CD4-positive, alpha-beta T cell treated with Interleukin-17A for 4 hours (primary cell): ENCODE measurements at places on chromosomes 3 and 15.

DNA sequence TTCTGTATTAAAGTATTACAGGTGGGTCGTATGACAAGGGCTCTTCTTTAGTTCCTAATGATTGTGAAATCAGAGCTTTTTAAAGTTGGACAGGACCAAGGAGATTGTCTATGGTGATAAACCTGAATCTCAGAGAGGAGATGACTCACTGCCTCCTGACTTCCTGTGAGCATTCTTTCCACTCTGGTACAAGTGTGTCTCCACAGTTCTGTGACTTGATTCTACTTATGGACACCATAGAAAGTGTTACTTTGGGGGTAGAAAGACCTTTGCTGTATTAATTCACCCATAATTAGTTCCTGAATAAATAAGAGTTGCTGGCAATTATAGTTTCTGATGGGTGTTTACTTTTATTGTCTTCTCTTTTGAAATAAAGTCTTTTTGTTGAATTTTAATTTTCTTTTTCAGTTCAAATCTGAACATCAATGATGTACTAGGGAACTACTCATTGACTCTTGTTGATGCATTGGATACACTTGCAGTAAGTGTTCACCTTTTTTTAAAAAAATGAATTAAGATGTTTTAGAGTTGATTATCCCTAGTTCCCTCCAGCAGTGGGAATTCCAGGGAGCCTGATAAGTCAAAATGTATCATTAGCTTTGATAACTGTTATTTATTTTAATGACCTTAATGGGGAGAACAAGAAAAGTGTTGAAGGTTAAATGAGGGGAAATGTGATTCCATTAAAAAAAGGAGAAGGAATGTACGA lies 7.4 kb downstream of the EDEM1 start:
- peak; percentile 50 for DNase-seq

DNA sequence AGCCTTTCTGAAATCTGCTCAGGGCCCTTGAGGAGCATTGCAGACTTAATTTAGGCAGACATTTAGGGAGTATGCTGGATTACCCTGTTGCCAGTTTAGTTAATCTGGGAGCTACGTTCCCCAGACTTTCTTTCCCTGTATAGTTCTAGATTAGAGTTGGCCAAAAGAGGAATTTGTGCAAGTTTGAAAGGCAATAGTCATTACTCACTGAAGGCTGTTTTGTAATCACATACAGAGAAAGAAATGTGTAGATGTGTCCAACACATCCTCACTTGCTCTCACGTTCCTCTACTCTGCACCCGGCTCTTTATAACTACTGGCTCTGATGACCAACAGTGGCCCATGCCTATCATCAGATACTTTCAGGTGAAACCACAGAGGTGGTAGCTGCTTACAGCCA lies 24.2 kb downstream of the MASP1 start:
- no peak for DNase-seq

- no peak for DNase-seq
Observed at GRCh38 chr3:59189526-59189925, 139.7 kb upstream of the CFAP20DC start.

- DNase-seq, result no peak
Observed at GRCh38 chr15:65342493-65342892, 35.3 kb downstream of the IGDCC3 start.

DNA sequence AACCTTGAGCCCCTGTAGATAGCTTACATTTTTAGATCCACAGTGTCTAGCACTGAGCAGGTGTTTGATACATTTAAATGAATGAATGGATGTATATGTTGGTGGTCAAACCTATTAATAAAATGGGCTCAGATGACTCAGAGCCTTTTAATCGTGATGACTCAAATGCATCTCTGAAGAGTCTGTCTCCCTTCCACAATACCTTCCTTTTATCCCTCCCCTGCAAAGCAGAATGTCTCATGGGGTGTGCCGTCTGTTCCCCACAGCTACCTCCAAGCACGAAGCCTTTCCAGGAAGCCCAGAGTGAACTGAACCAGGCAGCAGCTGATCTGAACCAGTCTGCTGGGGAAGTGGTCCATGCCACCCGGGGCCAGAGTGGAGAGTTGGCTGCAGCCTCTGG lies 303.5 kb upstream of the TPM1 start:
- no peak for DNase-seq

DNA sequence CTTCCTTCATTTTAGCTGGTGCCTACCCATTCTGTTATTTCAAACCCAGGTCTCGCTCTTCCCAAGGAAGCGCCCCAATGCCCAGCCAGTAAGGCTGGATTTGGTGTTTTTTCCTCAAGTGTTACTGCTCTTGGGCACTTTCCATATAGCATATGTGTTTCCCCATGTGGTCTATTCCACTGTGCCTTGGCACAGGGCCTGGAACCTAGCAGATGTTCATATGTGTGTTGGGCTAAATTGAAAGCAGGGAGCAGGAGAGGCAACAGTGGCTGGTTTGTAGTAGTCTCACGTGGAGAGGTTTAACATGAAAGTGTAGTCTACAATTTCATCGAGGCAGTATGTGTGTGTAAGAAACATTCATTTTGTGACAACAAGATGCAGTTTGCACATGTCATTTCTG lies 48.2 kb upstream of the TEX264 start:
- no peak for DNase-seq

GRCh38 chr15:58065445-58066041 lies at the start of gene ALDH1A2:
Gene ALDH1A2 (minus strand): TSS chr15:58065711. CDS start chr15:58065650, 61 bp downstream.
- DNase-seq, result peak; percentile 2

DNA sequence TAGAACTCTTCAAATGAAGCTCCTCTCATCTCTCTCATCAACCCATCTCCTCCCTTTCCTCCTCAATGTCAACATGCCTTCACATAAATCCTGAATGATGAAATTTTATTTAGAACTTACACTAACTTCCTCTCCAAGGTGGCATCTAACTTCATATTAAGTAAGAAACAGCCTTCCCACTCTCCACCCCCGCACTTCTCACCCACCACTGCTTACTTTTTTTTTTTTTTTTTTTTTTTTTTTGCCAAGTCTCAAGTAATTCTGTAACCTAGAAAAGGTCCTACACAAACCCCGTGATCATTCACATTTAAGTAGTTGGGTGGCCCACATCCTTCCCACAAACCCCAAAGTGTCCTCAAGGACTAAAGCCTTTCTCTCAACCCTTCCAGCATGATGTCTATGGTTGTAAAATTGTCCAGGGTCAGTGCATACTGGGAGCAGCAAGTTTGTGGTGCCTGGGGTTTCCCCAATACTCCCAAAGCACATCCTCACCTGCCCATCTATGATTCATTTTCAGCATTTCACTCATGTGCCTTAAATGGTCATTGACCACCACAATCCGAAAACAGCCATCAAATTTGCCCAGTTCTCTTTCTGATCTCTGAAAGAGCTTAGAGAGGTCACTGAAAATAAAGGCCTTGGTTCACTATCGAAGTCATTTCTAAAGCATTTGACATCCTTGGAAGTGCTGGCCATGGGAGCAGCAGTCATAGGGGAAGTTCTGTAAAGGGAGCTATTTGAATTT lies 47.2 kb downstream of the CD86 start:
- DNase-seq, result no peak

GRCh38 chr3:39138804-39139415 lies 14.5 kb downstream of the CSRNP1 start:
- DNase-seq, result no peak

- no peak for DNase-seq
Observed at GRCh38 chr3:178420033-178420432, 116.2 kb upstream of the KCNMB2 start.

DNA sequence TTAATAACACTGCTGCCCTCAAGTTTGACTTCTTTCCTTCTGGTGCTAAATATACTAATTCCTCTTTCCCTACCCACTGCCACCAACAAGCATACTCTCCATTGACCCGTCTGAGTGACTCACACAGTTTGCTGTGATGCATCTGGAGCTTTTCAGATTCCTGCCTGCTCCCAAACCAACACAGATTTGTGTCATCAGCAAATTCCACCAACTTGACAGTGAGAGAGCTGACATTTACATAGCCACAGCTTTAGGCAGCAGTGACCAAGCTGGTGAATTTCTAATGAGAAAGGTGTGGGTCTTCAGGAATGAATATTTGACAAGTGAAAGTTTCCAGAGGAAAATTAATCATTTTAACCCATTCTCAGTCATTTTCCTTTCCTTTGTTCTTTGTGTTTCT lies 96.5 kb upstream of the PRICKLE2 start:
- DNase-seq, result no peak

DNA sequence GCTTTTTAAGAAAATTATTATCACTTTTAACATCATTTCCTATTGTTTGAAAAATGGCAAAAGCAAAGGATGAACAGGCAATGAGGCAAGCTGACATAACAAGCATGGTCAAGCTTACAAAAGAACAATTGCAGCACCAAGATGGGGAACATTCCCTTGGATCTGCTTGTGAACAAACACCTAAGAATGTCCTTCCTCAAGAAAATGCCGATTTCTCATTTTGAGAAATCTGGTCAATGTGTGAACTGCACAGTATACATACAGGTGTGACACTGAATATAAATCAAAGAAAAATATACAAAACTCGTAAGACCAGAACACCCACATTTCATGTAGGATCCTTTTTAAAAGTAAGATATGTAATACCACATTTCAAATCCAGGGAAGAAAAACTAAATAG lies 58.9 kb downstream of the LRRFIP2 start:
- DNase-seq, result no peak

DNA sequence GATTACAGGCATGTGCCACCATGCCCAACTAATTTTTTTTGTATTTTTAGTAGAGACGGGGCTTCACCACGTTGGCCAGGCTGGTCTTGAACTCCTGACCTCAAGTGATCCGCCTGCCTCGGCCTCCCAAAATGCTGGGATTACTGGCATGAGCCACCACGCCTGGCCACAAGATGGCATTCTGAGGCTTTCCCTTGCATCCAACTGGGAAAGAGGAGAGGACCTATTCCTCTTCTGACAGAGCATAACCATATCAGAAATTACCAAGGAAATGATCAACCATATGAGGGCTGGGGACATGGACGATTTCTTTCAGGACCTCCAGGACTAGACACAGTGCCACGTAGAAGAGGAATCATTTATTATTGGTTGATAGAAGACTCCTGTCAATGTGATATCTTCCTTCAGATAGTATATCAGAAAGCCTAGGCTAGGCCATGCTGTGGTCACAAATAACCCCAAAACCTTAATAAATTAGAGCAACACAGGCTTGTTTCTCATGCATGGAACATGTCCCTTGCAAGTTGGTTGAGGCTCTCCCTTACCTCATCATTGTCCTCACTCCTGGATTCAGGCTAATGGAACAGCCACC lies 372.3 kb upstream of the IL12A start:
- no peak for DNase-seq

DNA sequence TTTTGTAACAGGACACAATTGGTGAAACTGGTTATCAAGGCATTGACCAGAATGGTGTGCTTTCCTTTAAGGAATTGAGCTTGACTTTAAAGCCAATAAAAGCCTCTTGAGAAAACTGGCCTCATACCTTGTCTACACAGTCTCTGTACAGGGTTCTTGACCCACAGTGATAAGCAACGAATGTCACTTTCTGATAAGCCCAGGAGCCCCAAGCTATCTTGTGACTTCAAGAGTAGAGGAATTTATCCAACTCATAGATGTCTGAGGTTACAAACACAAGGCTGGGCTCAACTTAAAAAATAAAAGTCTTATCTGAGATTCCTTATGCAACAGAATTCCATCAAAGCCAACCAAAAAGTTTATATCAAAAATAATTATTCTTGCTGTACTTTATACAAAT lies 212.1 kb downstream of the GBE1 start:
- DNase-seq, result no peak

DNA sequence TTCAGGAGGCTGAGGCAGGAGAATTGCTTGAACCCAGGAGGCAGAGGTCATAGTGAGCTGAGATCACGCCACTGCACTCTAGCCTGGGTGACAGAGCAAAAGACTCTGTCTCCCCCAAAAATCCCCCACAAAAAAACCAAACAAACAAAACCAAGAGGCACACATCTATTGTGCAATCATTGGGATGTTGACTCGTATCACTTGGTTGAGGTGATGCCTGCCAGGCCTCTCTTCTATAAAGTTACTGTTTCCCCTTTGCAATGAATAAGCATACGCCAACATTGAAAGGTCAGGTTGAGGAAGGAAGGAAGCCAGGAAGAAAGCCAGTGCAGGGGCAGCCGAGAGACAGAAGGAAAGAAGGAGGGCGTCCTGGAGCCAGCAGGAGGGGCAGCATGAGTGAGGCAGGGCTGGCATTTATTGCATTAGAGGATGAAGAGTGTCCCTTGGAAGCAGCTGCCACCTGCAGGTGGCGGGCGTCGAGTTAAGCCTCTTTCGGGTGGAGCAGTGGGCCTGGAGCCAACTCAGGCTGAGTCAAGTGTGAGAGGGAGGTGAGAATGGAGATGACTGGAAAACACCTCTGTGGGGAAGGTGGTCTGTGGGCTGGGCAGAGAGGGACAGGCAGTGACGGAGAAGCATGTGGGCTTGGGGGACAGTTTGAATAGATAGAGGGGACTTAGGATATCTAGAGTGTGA lies 8.3 kb upstream of the CSPG4 start:
- DNase-seq, result peak; percentile 35

GRCh38 chr3:132253262-132253878 lies 63.8 kb upstream of the ACP3 start:
- no peak for DNase-seq

DNA sequence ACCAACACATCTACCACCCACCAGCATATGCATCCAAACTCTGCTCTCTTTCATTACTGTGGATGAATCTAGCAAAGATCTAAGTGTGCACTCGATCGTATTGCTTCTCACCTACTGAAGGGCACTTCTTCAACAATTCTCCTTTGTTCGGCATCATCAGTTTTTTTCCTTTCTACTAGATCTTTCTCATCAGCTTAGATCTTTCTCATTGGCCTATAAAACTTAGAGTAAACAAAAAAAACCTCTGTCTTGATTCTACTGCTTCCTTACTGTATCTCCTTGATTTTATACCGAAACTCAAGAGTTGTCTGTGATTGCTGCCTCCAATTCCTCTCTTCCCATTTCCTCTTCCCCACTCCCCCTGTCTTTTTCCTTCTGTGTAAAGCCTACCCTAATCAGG lies 36.1 kb upstream of the TIPARP start:
- DNase-seq, result no peak

DNA sequence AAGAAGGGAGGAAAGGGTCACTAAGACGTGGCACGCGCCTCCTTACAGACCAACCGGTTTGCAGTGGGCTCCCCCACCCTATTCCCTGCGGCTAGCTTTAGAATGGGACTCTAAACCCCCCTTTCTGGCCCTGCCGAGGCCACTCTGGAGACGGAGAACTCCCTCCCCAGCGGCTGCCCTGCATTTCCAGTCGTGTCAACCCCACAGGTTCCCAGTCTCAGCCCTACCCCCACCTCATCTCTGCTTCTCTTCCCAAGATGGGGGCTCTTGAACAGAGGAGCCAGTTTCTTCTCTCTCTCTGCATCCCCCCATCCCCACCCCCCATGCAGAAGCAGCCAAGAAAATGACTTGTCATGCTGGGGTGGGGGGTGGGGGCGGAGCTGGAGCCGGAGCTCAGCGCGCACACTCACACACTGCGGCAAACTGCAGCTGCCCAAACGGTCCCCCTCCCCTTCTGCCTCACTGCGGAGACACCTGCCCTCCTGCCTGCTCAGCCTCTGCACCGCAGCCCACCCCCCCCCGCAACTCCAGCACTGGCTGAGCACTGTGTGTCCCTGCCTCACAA lies 871 bp downstream of the MAP1A start:
- DNase-seq, result peak; percentile 33

- no peak for DNase-seq
Observed at GRCh38 chr3:126964950-126965349, 18.0 kb upstream of the PLXNA1 start.

GRCh38 chr3:46957092-46957820 lies 19.3 kb downstream of the CCDC12 start:
- no peak for DNase-seq

GRCh38 chr3:50299929-50300680 lies 900 bp upstream of the HYAL3 start:
- DNase-seq, result no peak
